LoVo (cell line): ENCODE measurements at places on chromosomes 1 and 21.

GRCh38 chr1:177116941-177117340 is 47.6 kb downstream of the ASTN1 start:
- no peak for DNase-seq

DNA sequence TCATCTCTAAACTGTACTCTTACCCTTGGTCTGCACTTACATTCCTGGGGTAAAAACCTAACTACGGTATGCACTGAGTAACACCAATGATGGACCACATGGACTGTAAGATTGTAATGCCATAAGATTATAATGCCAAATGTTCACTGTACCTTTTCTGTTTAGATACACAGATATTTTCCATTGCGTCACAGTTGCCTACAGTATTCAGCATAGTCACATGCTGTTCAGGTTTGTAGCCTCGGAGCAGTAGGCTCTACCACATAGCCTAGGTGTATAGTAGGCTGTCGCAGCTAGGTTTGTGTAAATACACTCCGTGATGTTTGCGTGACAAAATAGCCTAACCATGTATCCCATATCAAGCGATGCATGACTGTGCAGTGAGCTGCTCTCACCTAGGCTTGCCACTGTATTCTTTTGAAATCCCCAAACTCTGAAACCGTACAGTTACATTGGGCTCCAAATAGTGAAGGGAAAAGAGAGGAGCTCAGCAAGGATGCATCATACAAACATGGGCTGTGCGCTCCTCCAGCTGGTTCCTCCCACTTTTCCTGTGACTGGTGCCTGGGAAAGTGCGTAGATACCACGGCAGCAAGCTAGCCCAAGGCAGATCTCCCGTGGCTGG is 35.2 kb downstream of the CFAP57 start:
- no peak for DNase-seq

DNA sequence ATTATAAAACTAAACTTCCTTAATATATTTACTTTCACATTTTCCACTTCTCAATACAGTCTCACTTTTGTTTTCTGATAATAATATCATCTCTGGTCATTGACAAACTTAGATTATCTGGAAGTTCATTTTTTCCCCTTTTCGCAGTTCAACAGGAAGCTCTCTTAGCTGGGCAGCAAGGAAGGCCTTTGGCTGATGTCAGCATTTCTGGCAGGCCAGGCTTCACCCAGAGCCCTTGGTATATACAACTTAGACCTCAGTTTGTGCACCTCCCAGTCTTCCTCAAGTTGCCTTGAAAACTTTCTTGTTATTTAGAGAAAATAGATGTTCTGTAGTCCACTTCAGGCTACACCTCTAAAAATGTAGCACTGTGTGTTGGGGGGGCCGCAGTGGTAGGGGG is 1103.6 kb downstream of the AMY1C start:
- no peak for DNase-seq

DNA sequence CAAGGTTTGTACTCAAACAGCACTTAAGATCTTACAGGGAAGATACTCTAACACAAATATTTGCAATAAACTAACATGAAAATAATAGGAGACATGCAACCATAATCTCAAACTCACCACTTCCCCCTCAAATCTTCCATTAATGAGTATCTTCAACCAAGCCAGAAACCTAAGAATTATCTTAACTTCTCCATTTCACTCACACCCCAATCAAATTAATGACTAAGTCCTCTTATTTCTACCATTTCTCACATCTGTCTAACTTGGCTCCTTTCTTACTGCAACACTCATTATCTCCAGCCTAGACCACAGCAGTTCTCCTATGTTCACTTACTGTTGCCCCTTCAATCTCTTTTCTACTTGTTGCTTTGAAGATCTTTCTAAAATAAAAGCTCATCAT is 10.4 kb downstream of the RBBP5 start:
- no peak for DNase-seq

DNA sequence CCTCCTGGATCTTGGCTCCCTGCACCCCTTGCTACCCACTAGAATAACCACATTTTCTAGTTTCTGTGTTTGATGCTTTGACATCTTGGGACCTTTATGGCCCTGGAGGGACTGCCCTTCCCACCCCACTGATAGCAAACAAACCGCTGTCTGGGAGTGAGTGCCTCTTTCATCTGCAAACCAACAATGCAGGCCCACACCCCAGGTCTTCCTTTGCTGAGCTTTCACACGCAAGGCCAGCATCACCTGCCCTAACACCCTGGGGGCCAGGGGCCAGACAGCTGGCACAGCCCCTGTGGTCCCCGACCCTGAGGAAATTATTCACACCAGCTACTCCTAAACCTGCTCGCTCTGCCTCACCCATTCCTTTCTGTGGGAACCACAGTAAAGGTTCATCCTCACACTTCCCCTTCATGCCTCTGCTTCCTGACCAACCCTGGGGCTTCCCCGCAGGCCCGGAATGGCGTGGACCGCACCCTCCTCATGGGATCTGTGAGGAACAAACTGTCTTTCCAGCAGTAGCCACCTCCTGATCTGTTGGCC is 15.4 kb downstream of the SLC2A7 start:
- no peak for DNase-seq

- no peak for DNase-seq
Measured at GRCh38 chr1:143717434-143717833, 254.4 kb downstream of the FAM72C start.

GRCh38 chr1:14138135-14138506 is 438.1 kb downstream of the PRDM2 start:
- DNase-seq: no peak

- DNase-seq: no peak
Measured at GRCh38 chr1:82844447-82844846, 1043.7 kb downstream of the ADGRL2 start.

DNA sequence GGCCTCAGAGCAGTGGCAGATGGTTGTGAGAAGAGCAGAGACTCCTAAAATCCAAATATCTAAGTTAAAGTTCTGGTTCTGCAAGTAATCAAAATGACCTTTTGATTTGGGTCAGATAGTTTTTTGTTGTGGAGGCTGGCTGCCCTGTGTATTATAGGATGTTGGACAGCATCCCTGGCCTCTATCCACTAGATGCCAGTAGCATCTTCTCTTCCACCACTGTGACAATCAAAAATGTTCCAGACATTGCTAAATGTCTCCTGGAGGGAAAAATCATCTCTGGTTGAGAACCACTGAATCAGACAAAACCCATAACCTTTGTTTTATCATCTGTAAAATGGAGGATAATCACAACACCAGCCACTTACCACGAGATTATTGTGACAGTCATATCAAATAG is 5.9 kb upstream of the DPT start:
- DNase-seq: no peak

GRCh38 chr1:225021037-225021436 is 91.6 kb downstream of the DNAH14 start:
- DNase-seq: no peak

- no peak for DNase-seq
Measured at GRCh38 chr1:59978026-59978425, 51.5 kb upstream of the CYP2J2 start.

- no peak for DNase-seq
Measured at GRCh38 chr1:30976143-30976542, 67.6 kb upstream of the SDC3 start.

GRCh38 chr1:29676496-29676895 is 440.2 kb downstream of the PTPRU start:
- no peak for DNase-seq

GRCh38 chr1:78005755-78006154 is 1.0 kb downstream of the DNAJB4 start:
- peak; percentile 74 for DNase-seq

DNA sequence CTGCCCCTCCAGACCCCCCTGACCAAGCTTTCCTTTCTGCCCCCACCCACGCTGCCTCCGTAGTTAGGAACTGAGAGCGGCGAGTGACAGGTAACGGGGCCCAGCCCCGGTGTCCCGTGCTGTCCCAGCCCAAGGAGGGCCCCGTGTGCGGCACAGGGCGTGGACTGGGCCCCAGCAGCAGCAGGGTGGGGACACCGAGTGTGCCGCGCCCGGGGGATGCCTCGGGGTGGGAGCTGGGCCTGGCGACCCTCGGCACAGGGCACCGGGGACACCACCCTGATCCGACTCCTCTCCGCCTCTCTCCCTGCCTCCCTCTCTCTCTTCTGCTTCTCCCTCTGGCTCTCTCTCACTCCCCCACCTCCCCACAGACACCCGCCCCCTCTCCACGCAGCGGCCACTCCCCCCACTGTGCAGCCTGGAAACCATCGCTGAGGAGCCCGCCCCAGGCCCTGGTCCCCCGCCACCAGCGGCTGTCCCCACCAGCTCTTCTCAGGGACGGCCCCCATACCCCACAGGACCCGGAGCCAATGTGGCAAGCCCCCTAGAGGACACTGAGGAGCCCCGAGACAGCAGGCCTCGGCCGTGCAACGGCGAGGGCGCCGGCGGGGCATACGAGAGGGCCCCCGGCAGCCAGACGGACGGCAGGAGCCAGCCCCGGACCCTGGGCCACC is 22.7 kb downstream of the PANK4 start:
- DNase-seq: no peak

GRCh38 chr1:247741756-247742155 is 3.3 kb downstream of the OR14K1 start:
- no peak for DNase-seq

DNA sequence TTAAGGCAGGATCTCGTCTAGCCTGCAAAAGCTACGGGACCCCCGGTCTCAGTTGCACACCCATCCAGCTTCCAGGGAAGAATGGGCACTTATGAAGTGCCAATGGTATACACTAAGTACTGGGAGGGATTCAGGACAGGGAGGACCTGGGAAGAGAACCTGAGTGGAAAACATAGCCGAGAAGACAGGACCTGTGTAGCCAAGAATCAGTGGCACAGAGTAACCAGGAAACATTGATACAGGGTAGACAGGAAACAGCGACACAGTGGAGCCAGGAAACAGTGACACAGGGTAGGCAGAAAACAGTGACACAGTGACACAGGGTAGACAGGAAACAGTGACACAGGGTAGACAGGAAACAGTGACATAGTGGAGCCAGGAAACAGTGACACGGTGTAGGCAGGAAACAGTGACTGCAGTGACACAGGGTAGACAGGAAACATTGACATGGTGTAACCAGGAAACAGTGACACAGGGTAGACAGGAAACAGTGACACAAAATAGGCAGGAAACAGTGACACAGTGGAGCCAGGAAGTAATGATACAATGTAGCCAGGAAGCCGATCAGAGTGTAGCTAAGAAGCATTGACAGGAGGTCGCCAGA is 138.0 kb upstream of the ARHGEF16 start:
- no peak for DNase-seq

DNA sequence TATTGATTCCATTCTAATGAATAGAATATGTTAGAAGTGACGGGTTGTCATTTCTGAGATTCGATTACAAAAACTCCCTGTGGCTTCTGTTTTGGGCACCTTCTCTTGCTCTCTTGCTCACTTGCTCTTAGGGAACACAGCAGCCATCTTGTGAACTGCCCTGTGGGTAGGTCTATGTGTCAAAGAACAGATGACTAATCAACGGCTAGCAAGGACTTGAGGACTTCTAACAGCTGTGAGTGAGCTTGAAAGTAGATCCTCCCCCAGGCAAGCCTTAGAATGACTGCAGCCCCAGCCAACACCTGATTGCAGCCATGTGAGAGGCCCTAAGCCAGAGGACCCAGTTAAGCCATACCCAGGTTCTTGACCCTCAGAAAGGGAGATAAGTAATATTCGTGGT is 49.3 kb downstream of the AZIN2 start:
- no peak for DNase-seq

DNA sequence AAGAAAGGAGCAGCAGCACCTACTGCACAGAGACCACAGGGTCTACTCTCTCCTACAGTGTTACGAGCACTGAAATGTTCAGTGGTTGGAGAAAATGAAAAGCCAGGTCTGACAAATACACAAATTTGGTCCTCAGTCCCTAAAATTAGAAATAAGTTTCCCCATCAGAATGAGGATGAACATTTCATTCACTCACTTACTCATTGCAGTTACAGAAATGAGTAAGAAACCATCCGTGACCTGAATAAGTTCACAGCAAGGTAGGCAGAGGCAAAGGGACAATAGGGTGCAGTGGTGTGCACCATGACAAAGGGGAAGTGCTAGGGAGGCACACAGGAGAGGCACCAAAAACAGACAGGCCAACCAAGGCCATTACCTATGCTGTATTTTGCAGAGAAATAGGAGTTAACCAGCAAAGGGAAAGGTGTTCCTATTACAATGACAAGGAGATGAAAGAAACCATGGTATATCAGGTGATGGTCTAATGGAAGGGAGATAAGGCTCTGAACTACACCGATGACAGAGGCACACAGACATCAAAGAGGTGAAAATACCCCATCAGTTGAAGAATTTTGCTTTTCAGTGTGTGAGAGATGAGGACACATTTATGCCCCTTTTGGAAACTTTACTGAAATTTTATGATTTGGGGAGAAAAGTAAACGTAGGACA is 29.4 kb downstream of the VAV3 start:
- DNase-seq: no peak

DNA sequence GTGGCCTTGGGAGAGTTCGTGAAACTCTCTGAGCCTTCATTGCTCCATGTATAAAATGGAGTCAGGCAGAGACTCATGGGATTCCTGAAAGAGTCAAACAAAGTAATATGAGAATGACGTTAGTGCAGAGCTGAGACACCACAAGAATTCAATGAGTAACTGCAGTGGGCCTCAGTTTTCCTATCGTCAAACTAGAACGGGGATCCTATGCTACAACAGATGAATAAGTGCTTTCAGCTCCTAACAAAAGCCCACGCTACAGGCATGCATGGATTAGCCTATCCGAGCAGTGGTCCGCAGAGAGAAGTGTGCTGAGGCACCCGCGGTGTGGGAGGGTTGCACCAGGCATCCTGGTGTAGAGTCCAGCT is 124.7 kb downstream of the SYF2 start:
- no peak for DNase-seq

DNA sequence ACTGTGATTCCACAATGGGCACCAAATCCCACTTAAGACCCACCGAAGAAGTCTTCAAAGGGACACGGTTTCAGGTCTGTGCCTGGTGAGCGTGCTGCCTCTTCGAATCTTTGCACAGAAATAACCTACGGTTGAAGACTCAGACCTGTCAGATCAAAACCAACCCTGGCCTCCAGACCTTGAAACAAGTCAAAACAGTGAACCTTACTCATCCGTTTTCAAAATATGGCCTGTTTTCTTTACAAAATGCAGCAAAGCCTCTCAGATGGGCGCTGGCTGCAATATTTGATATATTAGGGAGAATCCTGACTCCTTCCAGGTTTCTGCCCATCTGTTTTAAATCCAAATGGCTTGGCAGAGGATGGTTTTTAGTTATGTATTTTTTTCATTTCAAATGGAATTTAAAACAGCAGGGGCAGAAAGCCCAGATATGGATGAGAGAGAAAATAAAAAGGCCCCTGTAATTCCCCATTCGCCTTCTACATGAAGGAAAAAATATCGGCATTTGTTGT is 14.0 kb downstream of the JUN start:
- no peak for DNase-seq

- DNase-seq: no peak
Measured at GRCh38 chr1:203085528-203086406, at the start of gene MYOG. Gene MYOG, minus strand, starts transcription at chr1:203086012. Its CDS starts 51 bp downstream, at chr1:203085961.

- no peak for DNase-seq
Measured at GRCh38 chr1:12249748-12250147, 19.9 kb downstream of the VPS13D start.
